ENCODE measurements at places on chromosomes 4 and X. TPM values are rescaled to one million over a fixed set of nuclear protein-coding genes. Genes with fewer than 3 reads are reported as not detected.

The SLC30A9 gene
- total RNA-seq: 36.0 TPM

The TDO2 gene
- 0.59 TPM for total RNA-seq

The FGG gene
- not detected for total RNA-seq

The BEX5 gene
- 1.9 TPM for total RNA-seq

The PLA2G12A gene
- 15.0 TPM for total RNA-seq

The MAGEA9 gene
- not detected for total RNA-seq

The ZNF827 gene
- total RNA-seq: 15.6 TPM

The PNMA6A gene
- 2.8 TPM for total RNA-seq

The FTSJ1 gene
- 18.4 TPM for total RNA-seq

GRCh38 chr4:1862055-1862911 lies 6.3 kb upstream of the LETM1 start:
- no peak for DNase-seq

- no peak for DNase-seq
Measured at GRCh38 chr4:144646523-144647094, 653 bp downstream of the HHIP start.

GRCh38 chrX:20693078-20693477 lies 426.4 kb upstream of the RPS6KA3 start:
- DNase-seq: no peak

- DNase-seq: no peak
Measured at GRCh38 chrX:104391906-104392305, 137.2 kb upstream of the ESX1 start.

DNA sequence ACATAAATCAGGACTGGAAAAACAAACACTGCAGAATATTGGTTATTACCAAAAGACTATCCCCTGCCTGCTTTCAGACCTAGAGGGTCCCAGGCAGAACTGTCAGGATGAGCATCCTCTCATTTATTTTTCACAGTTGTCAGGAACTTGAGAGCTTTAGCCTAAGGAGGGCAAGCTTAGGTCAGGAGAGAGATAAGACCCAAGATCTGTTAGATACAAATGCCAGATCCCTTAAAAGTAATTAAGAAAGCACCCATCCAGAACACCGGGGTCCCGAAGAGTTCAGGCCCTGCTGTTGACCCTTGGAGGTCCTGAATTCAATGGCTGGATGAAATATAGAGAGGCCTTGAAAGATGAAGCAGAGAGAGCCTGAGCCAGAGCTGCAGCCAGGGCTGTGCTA lies 5.9 kb upstream of the MAGEB3 start:
- DNase-seq: no peak

- DNase-seq: no peak
Measured at GRCh38 chrX:15151267-15152186, 118.4 kb downstream of the ASB9 start.

GRCh38 chr4:98446499-98447375 lies 185.6 kb downstream of the RAP1GDS1 start:
- no peak for DNase-seq

DNA sequence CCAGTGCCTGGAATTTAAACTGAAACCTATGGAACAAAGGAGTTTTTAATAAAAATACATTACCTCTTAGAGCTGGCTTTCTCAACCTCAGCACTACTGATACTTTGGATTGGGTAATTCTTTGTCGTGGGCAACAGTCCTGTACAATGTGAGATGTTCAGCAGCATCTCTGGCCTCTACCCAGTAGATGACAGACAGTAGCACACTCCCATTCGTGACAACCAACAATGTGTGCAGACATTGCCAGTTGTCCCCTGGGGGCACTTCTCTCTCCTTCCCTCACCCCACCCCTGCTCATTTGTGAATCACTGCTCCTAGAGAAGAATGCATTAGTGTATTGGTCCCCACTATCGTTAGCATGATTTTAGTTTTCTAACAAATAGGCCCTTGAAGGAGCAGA lies 16.2 kb downstream of the GPAT3 start:
- DNase-seq: no peak

DNA sequence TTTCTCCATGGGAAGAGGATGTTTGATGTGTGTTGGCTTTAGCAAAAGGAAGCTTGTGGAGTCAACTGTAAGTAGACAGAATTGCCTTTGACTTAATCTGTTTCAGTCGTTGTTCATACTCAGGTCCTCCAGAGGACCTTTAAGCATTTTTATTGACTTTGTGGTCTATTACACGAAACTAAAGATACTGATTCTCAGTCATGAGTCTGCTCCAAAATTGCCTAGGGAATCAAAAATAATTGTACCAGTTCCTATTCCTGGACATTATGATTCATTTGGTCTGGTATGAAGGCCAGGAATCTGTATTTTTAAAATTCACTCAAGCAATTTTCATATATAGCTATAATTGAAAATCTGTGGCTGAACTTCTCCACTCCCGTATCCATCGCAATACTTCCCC lies 38.6 kb downstream of the AR start:
- no peak for DNase-seq

GRCh38 chr4:84944947-84945346 lies 21.5 kb downstream of the WDFY3 start:
- no peak for DNase-seq

DNA sequence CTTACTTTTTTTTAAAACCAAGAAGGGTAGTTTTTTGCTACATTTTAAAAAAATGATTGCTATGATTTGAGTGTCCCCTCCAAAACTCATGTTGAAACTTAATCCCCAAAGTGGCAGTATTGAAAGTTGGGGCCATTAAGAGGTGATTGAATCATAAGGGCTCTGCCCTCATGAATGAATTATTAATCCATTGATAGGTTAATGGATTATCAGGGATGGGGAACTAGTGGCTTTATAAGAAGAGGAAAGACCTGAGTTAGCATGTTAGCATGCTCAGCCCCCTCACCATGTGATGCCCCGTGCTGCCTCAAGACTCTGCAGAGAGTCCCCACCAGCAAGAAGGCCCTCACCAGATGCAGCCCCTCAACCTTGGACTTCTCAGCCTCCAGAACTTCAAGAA lies 31.0 kb downstream of the SMIM43 start:
- no peak for DNase-seq

GRCh38 chrX:154967603-154968002 lies 54.9 kb downstream of the F8 start:
- no peak for DNase-seq

DNA sequence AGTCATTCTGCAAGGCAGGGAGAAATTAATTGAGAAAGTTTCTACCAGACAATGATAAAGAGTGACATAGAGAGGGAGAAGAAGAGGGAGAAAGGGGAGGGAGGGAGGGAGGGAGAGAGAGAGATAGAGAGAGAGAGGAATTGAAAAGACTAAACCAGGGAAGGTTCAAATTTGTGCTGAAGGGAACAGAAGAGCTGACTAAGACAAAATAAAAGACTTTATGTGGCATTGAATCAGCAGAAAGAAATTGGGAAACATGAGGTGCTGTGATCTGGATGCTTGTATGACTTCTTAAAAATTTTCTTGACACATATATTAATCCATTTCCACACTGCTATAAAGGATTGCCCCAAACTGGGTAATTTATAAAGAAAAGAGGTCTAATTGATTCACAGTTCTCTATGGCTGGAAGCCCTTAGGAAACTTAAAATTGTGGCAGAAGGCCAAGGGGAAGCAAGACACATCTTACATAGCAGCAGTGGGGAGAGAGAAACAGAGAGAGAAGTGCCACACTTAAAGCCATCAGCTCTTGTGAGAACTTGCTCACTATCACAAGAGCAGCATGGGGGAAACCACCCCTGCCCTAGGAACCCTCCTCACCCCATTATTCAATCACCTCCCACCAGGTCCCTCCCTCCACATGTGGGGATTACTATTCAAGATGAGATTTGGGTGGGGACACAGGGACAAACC lies 13.5 kb upstream of the CXCL6 start:
- DNase-seq: no peak

DNA sequence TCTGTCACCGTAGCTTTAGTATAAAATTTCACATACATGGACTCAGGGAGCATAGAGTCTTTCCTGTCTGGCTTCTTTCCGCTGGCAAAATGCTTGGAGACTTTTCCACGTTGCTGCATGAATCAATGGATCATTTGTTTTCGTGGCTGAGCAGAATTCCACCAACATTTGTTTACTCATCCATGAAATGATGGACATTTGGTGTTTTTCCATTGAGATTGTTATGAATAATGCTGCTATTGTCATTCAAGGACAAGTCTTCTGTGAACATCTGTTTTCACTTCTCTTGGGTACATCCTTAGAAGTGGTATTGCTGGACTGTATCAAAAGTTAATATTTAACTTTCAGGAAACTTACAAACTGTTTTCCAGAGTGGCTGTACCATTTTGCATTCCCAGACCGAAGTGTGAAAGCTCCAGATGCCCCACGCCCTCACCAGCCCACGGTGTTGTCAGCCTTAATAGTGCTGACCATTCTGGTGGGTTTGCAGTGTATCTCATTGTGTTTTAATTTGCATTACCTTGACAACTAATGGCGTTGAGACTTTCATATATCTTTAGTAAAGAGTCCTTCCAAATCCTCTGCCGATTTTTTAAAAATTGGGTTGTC lies 5.8 kb upstream of the TMEM271 start:
- DNase-seq: no peak

DNA sequence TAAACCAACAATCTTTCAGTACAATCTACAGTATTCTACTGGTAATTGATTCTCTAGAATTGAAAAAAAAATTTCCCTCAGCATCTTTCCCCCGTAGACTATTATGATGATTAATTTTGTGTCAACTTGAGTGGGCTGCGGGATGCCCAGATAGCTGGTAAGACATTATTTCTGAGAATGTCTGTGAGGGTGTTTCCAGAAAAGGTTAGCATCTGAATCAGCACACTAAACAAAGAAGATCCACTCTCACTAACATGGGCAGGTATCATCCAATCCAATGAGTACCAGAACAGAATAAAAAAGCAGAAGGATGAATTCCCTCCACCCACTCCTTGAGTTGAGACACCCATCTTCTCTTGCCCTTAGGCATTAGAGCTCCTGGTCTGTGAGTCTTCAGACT lies 186.1 kb upstream of the MAB21L2 start:
- no peak for DNase-seq

DNA sequence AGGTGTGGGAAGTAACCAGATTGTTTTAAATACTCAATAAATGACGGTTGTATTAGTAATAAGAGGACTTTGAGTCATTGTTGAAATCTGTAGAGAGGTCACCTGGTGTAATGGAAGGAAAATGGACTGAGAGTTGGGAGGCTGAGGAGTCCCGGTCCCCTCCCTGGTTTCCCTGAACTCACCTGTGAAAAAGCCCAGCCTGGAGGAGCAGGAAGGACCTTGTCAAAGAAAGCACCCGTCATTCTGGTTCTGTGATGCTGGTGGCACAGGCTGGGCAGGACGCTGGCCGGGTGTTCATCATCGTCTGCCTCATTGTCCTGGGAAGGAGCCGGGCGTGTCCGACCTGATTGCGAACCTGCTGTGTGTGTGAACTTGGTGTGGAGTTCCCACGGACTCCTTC lies 70.8 kb downstream of the SORCS2 start:
- no peak for DNase-seq

DNA sequence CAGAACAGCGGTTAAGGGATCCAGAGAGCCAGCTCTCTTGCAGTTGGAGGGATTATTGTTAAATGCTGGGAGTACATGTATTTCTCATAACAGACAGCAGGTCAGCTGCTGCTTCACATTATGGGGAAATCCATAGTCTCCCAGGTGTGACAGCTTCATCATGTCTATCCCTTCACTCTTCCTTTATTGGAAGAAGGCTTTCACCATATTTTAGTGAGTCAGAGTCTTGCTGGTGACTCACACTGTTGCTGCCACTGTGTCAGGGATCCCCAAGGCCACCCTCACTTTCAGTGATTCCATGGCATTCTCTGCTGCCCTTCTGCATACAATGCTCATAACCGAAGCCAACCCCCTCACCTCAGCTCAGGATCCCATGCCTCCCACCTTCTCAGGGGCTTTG lies 32.9 kb upstream of the PAGE5 start:
- DNase-seq: no peak

DNA sequence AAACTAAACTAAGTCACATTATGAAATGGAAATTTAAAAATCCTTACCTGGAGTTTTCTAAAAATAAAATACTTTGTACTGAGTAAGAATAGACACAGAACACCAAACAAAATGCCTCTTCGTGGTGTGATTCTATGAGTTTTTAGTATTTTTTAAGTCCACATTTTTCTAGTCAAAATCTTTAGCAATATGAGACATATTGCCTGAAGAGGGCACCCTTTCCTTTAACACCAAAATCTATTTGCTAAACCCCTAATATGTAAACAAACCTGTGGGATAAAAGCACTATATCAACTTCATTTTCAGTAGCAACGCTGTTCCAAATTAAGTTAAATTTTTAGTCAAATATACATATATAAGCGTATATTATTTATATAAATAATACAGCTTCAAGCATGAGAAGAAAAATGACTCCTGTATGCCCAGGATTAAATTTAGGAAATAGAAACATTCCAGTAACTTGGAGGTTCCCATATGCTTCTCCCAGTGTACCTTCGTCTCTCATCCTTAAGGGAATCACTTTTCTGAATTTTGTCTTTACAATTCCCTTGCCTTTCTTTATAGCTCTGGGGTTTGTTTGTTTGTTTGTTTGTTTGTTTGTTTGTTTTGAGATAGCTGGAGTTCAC lies 23.0 kb upstream of the PGM2 start:
- peak; percentile 4 for DNase-seq

- no peak for DNase-seq
Measured at GRCh38 chrX:136170139-136170800, 22.9 kb downstream of the FHL1 start.

GRCh38 chrX:103311399-103311780 lies 600 bp upstream of the BEX2 start:
- DNase-seq: no peak

GRCh38 chr4:158995965-158996364 lies 106.9 kb upstream of the RAPGEF2 start:
- no peak for DNase-seq
